Stomach (tissue), 19 donors: ENCODE measurements at places on chromosomes 13 and 19. TPM values are rescaled to one million over a fixed set of nuclear protein-coding genes. Genes with fewer than 3 reads are reported as not detected.

Gene PGLYRP1
- not detected for total RNA-seq

Gene NCCRP1
- not detected for total RNA-seq

Gene HCN2
- not detected for total RNA-seq

Gene FOSB
- 1.2 TPM for total RNA-seq

Gene LRFN3
- 48.1 TPM for total RNA-seq

Gene ZNF865
- 7.0 TPM for total RNA-seq

Gene ARL11
- total RNA-seq = 0.37 TPM

Gene DIAPH3
- 5.9 TPM for total RNA-seq

Gene LHB
- total RNA-seq = not detected

Gene USP12
- total RNA-seq = 52.2 TPM

DNA sequence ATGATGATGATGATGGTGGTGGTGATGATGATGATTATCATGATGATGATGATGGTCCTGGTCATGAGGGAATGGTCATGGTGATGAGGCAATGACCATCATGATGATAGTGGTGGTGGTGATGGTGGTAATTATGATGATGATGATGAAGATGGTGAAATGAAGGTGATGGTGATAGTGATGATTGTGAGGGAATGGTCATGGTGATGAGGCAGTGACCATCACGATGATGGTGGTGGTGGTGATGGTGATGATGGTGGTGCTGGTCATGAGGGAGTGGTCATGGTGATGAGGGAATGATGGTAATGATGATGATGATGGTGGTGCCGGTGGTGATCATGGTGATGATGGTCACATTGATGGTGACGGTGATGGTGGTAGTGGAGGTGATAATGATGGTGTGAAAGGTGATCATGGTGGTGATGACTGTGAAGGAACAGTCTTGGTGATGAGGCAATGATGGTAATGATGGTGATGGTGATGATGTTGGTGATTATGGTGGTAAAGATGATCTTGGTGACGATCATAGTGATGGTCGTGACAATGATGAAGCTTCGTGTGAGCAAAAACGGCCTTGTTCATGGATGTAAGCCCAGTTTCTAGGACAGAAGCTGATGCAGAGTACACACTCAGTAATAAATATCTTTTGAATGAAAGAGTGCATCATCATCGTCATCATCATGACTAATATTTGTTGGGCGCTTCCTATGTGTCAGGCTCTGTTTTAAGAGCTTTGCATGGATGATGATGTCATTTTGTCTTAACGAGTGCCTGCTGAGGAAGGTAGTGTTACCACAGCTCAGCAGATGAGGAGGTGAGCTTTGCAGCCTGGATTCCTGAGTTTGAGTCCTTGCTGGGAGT is 17.3 kb downstream of the SBK2 start:
- no peaks in the 10 kb centered on the region for H3K27me3 ChIP-seq
- H3K36me3 ChIP-seq = no peaks in the 10 kb centered on the region

DNA sequence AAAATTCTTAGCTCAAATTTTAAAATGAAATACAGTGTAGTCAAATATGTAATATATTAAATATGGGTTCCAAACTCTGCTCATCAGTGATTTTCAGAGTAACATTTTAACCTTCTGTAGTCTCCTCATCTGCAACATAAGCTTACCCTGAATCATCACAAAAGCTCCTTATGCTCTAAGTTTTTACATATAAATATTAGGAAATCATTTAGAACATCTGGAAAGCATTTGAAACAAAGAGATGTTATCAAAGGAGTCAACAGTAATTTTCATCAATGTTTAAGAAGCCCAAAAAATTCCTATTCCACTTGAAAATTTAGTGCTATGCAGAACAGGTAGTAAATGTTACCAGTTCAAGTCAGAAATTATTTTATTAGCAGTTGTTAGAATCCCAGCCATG is 224.7 kb downstream of the DCT start:
- DNase-seq = no peak
- no peaks in the 10 kb centered on the region for H3K36me3 ChIP-seq
- no peaks in the 10 kb centered on the region for H3K27me3 ChIP-seq
- no peak overlapping the region for H3K27ac ChIP-seq
- no peaks in the 10 kb centered on the region for H3K4me1 ChIP-seq
- H3K4me3 ChIP-seq = no peak overlapping the region

- no peaks in the 10 kb centered on the region for H3K36me3 ChIP-seq
- no peak overlapping the region for H3K4me3 ChIP-seq
- H3K27ac ChIP-seq = no peak overlapping the region
- H3K4me1 ChIP-seq = no peaks in the 10 kb centered on the region
- no peak for DNase-seq
Measured at GRCh38 chr13:46380242-46380641, 6.8 kb downstream of the RUBCNL start.

DNA sequence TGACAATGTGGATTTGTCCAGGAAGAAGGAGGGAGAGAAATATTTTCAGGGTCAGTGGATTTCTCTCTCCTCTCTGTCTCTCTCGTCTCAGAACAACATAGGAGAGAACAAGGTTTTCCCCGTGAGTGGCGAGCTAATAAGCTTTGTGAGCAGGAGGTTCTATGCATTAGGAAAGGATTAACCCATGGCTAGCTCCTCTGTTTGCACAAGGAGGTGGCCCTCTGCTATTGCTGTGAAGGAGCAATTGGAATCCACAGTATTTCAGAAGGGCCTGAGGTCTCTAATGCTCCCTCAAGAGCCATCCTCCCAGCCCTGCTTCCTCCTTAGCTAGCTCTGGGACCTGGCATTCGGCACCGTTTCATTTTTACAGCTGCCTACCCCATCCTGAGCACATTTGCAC is 288.9 kb upstream of the MAB21L1 start:
- no peaks in the 10 kb centered on the region for H3K36me3 ChIP-seq
- H3K27me3 ChIP-seq = no peaks in the 10 kb centered on the region
- no peak for DNase-seq
- no peak overlapping the region for H3K4me3 ChIP-seq
- no peaks in the 10 kb centered on the region for H3K4me1 ChIP-seq
- H3K27ac ChIP-seq = no peak overlapping the region

DNA sequence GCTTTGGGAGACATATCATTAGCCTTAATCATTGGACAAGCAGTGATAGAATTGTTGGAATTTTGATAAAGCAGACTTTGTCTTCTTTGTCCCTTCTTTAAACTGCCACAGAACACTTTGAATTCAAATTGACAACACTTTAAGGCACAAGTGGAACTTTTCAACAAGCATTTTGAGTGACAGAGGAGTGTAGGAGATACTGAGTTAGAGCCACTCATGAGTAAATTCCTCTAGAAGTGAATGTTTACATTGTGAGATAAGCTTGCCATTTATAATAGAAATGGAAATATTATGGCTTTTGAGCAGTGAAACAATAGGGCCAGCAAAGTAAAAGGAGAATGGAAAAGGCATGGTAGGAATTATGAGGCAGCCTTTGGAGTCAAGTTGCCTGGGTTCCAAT is 515.8 kb downstream of the SLITRK6 start:
- H3K27me3 ChIP-seq = no peaks in the 10 kb centered on the region
- H3K4me3 ChIP-seq = no peak overlapping the region
- no peak overlapping the region for H3K27ac ChIP-seq
- H3K4me1 ChIP-seq = no peaks in the 10 kb centered on the region
- DNase-seq = no peak

- no peaks in the 10 kb centered on the region for H3K27me3 ChIP-seq
- peak overlapping the region; percentile 35 for H3K27ac ChIP-seq
- no peak overlapping the region for H3K4me3 ChIP-seq
Measured at GRCh38 chr19:39679056-39679790, 23.5 kb downstream of the LGALS16 start.

DNA sequence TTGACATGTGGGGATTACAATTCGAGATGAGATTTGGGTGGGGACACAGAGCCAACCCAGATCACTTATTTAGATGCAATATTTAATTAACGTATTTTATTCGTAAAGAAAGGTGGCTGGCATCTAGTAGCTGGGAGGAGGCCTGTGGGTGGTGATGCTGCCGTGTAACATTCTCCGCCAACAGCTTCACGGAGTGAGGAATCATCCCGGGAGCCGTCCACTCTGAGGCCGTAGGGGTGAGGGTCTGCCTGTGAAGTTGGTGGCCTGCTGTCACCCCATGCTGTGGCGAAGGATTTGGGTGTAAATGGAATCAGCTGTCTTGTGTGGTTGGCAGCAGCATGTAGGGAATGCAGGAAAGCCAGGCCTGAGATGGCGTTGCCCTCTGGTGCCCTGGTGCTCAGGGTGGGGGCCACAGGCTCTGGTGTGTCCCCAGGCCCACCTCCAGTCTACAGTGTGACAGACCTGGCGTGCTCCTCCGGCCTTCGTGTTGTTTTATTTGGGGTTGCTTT is 3.3 kb upstream of the TEX29 start:
- no peak overlapping the region for H3K27ac ChIP-seq
- H3K27me3 ChIP-seq = no peaks in the 10 kb centered on the region
- peaks cover 23% of the 10 kb centered on the region for H3K36me3 ChIP-seq
- H3K4me1 ChIP-seq = no peaks in the 10 kb centered on the region
- DNase-seq = no peak
- H3K4me3 ChIP-seq = no peak overlapping the region

GRCh38 chr13:92384410-92384809 is 842.2 kb upstream of the GPC6 start:
- no peak for DNase-seq
- no peaks in the 10 kb centered on the region for H3K4me1 ChIP-seq
- H3K27me3 ChIP-seq = no peaks in the 10 kb centered on the region
- H3K27ac ChIP-seq = no peak overlapping the region

GRCh38 chr19:45306518-45307027 is 16.1 kb downstream of the CKM start:
- H3K36me3 ChIP-seq = peaks cover 13% of the 10 kb centered on the region
- peaks cover 8% of the 10 kb centered on the region for H3K4me1 ChIP-seq
- peaks cover 21% of the 10 kb centered on the region for H3K27me3 ChIP-seq
- H3K27ac ChIP-seq = no peak overlapping the region
- no peak overlapping the region for H3K4me3 ChIP-seq
- peak; percentile 73 for DNase-seq
